ENCODE measurements at places on chromosomes 1 and 21.

DNA sequence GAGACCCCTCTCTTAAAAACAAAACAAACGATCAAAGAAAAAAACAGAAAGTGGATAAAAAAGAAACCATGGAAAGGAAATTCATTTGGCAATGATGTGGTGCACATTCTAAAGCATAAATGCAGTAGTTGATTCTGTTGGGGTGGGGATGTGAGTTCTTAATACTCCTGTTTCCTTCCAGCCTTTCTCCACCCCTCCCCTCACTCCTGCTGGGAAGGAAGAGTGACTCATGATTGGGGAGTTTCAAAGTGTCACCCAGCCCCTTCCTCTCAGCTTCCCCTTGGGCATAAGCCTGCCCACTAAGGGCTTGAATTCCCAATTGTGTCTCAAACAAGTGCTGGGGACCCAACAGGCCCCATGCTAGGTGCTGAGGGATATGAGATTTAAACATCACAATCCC lies 6.7 kb upstream of the PINK1 start:
- DNase-seq, result no peak

DNA sequence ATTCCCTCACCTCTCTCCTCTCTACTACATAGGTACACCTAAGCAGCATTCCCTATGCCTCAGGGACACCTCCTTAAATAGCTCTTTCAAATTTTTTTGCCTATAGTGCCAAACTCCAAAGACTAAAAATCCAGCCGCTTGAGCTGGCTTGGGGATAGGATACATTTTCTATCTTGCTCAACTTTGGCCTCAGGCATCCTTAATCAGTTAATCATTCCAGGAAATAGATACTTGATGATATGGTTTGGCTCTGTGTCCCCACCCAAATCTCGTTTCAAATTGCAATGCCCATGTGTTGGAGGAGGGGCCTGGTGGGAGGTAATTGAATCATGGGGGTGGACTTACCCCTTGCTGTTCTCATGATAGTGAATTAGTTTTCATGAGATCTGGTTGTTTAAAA lies 11.4 kb upstream of the PHGDH start:
- no peak for DNase-seq

DNA sequence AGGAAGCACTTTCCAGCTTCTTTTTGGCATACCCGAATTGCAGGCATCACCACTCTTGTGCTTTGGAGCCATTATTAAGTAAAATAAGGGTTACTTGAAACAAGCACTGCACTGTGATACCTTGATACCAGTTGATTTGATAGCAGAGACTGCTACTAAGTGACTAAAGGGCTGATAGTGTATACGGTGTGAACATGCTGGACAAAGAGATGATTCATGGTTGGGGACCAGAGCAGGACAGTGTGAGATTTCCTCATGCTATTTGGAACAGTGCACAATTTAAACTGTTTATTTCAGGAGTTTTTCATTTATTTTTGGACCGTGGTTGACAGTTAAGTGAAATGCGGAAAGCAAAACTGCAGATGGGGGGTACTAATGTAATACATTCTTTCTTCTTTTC lies 9.9 kb downstream of the RPS27 start:
- DNase-seq, result no peak

DNA sequence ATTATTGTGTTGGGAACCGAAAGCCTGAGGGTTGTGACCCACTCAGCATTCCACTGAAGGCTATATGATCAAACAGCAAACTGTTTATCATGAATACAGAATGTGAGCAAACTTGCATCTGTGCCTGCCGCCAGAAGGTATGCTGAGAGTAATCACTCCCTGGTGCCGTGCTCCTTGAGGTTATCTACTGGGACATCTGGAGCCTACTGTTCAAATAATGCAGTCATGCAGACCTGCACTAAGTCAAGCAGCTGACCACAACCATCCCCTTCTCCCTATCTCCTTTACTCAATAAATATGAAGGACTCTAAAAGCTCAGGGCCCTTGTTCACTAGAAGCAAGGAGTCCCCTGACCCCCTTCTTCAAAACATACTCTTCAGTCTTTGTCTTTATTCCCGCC lies 13.5 kb downstream of the GSTM5 start:
- no peak for DNase-seq

- DNase-seq, result no peak
Observed at GRCh38 chr1:86226204-86226603, 69.6 kb upstream of the COL24A1 start.

DNA sequence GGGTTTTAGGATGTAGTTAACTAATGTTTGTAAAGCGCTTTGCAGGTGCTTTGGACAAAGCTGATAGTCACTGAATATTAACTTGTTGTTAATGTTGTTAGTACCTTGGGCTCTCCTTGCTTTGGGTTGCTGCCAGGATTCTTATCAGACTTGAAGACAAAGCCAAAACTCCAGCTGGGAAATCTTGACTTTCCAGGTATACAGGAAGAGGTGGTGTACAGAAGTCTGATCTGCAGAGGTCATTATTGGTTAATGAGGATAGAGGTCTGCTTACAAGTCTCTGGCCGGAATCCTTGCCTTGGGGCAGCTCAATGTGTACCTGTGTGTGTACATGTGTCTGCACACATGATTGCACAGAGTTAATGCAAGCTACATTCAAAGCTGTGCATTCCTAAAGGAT lies 96.0 kb upstream of the POU3F1 start:
- no peak for DNase-seq

DNA sequence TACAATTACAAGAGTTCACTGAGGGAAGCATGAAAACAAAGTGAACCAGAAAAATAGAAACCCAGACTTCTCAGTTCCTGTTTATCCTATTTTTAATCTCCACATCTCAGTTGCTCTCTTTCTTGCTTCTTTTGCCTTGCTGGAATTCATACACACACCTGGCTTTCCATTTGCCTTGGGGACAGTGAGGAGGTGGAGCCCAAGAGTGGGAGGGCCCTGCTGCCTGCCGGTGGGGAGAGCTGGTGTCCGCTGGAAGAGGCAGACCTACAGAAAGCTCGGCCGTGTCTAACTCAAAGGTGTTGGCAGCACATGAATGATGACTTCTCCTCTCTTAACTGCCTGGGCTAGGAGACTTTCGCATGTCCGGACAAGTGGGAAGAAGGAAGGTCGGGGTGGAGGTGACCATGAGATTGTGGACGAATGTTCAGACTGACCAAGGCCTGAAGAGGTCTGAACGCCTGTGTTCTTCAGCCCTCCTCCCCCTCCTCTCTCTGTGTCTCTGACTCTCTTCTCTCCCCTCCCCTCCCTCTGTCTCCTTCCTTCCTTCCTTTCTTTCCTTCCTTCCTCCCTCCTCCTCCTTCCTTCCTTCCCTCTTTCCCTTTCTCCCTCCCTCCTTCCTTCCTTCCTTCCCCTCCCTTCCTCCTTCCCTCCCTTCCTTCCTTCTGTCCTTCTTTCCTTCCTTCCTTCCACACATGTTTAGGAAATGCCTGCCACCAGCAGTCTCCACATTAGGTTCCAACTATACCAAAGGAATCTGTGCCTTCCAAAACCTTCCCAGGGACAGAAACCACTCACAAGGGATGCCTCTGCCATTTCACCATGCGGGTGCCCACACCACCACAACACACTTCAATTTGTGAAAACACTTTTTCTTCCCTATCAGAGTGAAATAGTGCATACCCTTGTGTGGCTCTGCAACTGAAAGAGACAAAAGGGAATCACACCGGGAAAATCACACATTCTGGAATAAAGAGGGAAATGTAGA lies 157.3 kb upstream of the RUNX1 start:
- DNase-seq, result no peak

GRCh38 chr1:1004780-1005697 lies 5.1 kb upstream of the HES4 start:
- DNase-seq, result no peak

DNA sequence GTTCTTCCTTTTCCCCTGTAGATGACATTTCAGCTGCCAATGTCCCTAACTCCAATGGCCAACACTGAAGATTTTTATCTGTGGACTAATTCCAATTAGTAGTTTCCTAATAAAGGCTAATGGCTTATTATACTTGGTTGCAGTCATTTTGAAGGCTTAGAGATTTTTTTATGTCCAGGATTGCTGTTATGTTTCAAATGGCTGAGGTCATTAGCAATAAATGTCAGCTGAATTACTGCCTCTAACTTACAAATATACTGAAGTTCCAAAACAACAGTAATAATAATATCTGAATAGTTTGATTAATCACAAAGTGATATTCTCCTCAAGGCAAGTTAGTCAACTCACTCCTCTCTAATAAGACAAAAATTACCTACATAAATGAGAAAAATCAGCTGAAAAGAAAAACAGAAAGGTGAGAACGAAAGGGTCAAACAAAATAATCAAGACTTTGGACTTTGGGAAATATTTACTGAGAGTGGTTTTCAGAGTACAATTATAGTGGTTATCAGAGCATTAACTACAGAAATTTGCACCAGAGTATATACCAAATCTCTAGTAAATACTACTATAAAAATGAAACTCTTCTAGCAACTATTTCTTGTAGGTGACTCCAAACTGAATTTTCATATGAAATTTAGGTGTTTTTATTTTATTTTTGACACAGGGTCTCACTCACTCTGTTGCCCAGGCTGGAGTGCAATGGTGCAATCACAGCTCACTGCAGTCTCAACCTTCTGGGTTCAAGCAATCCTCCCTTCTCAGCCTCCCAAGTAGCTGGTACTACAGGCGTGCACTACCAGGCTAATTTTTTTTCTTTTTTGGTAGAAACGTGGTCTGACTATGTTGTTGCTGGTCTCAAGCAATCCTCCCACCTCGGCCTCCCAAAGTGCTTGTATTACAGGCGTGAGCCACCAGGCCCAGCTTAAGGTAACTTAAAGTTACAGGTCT lies 3.5 kb downstream of the ZZZ3 start:
- DNase-seq, result no peak

- DNase-seq, result no peak
Observed at GRCh38 chr21:41753006-41753898, 13.6 kb downstream of the RIPK4 start.

- no peak for DNase-seq
Observed at GRCh38 chr1:6586404-6586816, 6.6 kb downstream of the ZBTB48 start.

GRCh38 chr1:42318601-42319000 lies 16.4 kb downstream of the FOXJ3 start:
- no peak for DNase-seq

GRCh38 chr1:52641307-52641706 lies 8.3 kb downstream of the SHISAL2A start:
- no peak for DNase-seq

DNA sequence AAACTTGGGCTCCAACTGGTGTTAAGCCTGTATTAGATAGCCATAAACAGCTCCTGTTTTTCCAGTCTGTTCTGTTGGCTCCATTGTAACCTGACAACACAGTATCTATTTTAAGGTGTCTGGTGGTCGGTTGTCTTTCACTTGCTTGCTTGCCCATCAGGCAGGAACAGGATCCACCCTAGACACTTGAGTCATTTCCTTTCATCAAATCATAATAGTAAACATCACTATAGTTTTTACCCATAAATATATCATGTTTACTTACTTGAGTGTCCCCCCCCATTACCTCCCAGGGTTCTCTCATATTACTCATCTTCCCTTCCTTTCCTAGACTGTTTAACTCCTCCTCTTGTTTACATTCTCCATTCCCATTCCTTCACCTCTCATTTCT lies 2.9 kb downstream of the DDI2 start:
- DNase-seq, result no peak

- DNase-seq, result no peak
Observed at GRCh38 chr1:192571668-192572067, 3.9 kb upstream of the RGS1 start.

DNA sequence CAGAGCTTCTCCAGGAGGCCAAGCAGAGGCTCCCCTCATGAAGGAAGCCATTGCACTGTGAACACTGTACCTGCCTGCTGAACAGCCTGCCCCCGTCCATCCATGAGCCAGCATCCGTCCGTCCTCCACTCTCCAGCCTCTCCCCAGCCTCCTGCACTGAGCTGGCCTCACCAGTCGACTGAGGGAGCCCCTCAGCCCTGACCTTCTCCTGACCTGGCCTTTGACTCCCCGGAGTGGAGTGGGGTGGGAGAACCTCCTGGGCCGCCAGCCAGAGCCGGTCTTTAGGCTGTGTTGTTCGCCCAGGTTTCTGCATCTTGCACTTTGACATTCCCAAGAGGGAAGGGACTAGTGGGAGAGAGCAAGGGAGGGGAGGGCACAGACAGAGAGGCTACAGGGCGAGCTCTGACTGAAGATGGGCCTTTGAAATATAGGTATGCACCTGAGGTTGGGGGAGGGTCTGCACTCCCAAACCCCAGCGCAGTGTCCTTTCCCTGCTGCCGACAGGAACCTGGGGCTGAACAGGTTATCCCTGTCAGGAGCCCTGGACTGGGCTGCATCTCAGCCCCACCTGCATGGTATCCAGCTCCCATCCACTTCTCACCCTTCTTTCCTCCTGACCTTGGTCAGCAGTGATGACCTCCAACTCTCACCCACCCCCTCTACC lies 19.1 kb downstream of the CSF1 start:
- DNase-seq, result no peak

DNA sequence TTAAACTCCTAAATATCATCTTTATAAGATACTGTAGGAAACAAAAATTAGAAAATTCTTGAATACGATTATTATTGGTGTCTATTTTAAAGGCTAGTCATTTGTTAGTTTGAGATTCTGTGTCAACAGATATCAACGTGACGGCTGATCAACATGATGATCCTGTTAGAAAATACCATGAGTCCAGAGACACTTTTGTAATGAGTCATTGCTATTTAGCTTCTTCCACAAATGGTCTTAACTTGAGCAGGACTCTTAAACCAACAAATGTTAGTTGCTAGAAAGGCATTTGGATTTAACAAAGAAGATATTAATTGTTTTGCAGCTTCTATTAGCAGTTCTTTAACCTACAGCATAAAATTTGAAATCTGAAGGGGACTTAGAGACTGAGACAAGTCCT lies 131.2 kb downstream of the TGFB2 start:
- no peak for DNase-seq

GRCh38 chr1:54112027-54112426 lies 40.8 kb downstream of the CDCP2 start:
- no peak for DNase-seq

DNA sequence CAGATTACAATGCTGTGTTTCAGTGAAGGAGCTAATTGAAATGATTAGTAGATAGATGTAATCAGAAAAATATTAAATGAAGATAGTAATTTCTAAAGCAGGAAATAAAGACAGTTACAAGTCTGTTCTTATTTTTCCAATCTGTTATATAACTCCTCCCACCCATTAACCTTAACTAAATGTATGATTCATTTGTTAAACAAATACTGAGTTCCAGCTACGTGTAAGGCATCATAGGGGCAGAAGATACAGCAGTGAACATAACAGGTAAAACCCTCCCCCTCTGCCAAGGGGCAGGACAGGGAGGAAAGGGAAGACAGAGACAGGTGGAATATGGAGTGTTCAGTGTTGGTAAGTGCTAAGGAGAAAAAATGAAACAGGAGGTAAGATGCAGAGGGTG lies at the start of gene FAM177B:
TSS of gene FAM177B (plus strand) at position 231 of the 400 bp plus-strand sequence. CDS start 9,344 bp downstream, outside the sequence.
- DNase-seq, result no peak

GRCh38 chr1:194437135-194437534 lies 1250.7 kb upstream of the B3GALT2 start:
- no peak for DNase-seq

- DNase-seq, result no peak
Observed at GRCh38 chr1:47659146-47659545, 221.3 kb downstream of the FOXD2 start.

GRCh38 chr1:248914796-248915381 lies 8.9 kb downstream of the PGBD2 start:
- DNase-seq, result no peak

- DNase-seq, result no peak
Observed at GRCh38 chr1:116808848-116809508, 54.7 kb downstream of the CD2 start.

Measured in SK-N-MC (cell line).